Adipocyte (in vitro differentiated cells): ENCODE measurements at places on chromosomes 1 and 21.

- no peak for DNase-seq
These were observed 25.6 kb upstream of the WNT4 start for GRCh38 chr1:22168412-22168973.

GRCh38 chr1:22418933-22419382 lies 32.7 kb upstream of the ZBTB40 start:
- DNase-seq, result peak; percentile 42

DNA sequence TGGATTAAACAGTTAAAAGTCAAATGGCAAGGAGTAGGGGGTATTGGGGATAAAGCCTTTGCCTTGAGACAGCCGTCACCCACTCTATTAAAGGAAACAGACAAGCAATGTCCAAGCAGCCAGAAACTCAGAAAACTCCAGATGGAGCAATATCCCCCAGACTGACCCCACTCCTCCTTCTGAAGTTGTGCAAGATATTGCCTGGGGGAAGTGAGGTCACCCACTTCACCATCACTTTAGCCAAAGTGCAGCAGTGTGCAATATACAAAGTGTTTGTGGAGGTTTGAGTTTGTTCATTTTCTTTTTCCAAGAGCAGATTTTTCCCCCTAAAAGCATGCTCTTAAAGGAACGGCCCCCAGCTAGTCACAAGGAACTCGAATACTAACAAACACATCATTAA lies 125.1 kb downstream of the ETS2 start:
- peak; percentile 95 for DNase-seq

- no peak for DNase-seq
These were observed 12.2 kb downstream of the SCNN1D start for GRCh38 chr1:1292442-1292779.

DNA sequence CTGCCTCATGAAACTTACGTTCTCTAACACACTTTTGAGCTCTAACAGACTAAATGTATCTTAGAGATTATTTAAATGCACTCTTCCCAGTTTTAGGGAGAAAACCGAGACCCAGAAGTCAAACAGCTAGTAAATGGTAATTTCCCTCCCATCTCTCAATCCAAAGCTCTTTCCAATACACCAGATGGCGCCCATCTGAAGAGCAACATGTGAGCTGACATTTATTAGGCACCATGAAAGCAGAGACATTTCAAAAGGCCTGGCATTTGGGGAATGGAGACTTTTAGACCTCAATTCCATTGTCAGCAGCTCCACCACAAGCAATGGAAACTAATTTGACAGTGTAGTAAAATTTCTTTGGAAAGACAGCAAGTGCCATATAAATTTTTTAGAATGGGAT lies 191.4 kb downstream of the DAB1 start:
- no peak for DNase-seq

GRCh38 chr21:44065428-44065827 lies 41.8 kb upstream of the PWP2 start:
- no peak for DNase-seq

DNA sequence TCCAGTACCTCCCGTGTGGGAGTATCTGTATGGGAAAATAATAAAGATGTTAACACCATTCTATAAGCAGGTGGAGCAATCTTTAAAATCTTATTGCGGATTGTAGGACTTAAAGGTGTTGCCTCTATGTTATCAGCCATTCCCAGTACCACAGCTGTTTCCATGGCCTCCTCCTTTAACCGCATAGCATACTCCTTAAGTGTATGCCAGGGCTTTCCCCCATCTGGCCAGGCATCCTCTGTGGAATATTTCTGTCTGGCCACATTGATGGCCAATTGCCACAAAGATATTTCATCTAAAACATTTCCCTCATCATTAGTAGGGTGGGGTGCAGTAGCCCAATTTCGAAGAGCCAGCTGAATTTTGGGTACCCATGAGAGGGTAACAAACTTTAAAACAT lies 7.3 kb upstream of the STUM start:
- no peak for DNase-seq

DNA sequence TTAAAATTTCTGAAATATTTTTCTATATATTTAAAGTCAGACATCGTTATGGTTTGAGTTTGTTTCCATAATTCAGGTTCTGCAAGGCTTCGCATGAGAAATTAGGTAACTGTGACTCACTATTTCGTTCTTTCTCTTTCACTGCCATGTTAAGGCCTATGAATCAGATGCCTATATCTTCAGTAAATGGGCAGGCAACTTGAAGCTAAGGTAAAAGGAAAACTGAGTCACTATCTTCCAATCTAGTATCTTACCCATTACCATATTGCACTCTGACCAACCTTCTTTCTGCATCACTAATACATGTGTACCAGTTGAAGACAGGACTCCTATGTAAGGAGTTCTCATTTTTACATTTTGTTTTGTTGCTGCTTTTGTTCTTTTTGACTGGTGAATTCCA lies 37.8 kb downstream of the PYHIN1 start:
- DNase-seq, result no peak

- no peak for DNase-seq
These were observed 23.1 kb upstream of the DYNLT5 start for GRCh38 chr1:66729119-66729518.

- DNase-seq, result peak; percentile 58
These were observed 247.6 kb downstream of the TGFB2 start for GRCh38 chr1:218592688-218593087.

GRCh38 chr1:163875200-163875926 lies 553.6 kb downstream of the NUF2 start:
- DNase-seq, result peak; percentile 98

DNA sequence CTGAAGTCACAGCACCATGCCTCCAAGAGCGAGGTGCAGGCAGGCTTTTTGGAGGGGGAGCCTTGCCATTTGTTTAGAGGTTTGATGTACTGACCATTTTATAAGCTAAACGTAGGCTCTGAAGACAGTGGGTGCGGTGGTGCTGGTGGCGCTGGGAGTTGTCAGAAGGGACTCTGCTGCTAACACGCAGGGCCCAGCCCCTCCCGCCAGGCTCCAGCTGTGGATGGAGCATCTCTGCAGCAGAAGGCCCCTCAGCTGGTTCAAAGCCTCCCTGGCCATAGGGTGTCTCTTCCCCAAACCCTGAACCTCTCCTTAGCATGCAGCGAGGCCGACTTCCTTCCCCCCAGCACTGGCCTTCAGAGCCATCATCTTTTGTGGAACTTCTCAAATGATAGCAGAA lies 105.3 kb downstream of the AJAP1 start:
- DNase-seq, result no peak

DNA sequence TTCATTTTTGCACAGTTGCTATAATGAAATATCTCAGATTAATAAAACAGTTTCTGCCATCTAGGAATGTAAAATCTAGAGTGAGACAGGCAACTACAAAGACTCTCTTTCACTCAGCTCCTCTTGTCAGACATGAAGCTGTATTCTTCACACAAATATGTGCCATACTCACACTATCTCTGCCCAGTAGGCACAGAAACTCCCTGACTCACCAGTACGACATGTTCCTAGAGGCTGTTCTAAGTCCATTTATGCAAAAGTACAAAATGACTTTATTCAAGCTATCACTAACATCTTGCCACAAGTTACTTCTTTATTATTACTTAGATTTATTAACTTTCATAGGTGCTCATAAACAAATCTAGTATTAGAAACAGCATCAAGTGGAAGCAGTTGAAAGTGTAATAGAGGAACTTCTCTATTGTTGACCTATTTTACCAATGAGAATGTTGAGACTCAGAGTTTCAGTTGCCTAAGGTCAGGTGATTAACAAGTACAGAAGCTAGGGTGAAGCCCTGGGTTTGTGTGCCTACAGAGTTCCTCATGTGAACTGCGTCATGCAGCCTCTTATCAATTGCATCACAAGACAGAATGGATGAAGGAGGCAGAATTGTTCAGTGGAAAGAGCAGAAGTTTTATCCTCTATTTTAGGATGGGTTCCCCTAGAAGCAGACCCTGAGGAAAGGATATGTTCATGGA lies 98.9 kb downstream of the RGS2 start:
- peak; percentile 60 for DNase-seq

GRCh38 chr1:214708321-214708955 lies 105.4 kb downstream of the CENPF start:
- no peak for DNase-seq

GRCh38 chr21:39666026-39666425 lies 53.3 kb downstream of the B3GALT5 start:
- no peak for DNase-seq

GRCh38 chr1:183804916-183805841 lies at the start of gene RGL1:
RGL1 (plus strand) TSS chr1:183805120; CDS start chr1:183805298, 178 bp downstream.
- DNase-seq, result peak; percentile 94

- no peak for DNase-seq
These were observed 3.7 kb upstream of the SLC19A1 start for GRCh38 chr21:45545691-45546531.

- DNase-seq, result no peak
These were observed 62.6 kb downstream of the VPS26C start for GRCh38 chr21:37204580-37204979.

- DNase-seq, result no peak
These were observed 209.7 kb downstream of the SETD4 start for GRCh38 chr21:35850542-35851103.

DNA sequence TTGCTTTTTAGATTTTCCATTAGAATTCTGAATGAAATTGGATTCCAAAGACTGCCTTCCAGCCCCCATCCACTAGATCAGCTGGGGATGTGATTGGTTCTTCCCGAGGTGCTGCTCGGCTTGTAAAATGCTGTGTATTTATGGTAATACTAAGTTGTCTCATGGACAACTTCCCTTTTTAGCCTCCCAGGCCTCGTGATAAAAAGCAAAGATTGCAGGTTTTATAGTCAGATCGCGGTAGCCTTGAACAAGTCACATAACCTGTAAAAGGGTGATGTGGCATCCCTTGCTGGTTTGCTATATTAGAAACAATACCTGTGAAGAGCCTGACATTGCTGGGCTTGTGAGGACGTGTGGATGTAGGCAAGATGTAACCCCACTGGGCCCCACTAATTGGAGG lies 10.4 kb downstream of the MUL1 start:
- no peak for DNase-seq

- DNase-seq, result no peak
These were observed 141.4 kb upstream of the RAB4A start for GRCh38 chr1:229129301-229130027.

DNA sequence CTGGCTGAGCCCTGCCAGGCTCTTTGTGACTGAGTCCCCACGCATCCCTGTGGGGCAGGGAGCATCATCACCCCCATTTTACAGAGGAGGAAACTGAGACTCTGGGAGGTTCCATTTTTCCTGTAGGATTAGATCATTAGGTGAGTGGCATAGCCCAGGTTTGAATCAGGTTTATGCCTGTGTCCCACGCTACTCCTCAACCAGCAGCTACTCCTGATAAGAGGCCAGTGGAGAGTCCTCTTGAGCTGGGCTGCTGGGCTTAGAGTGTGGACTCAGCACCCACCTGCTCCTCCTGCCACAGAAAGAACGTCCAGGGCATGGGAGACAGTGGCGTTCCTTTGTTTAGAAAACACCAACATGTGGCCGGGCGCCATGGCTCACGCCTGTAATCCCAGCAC lies 30.7 kb downstream of the TNFRSF1B start:
- DNase-seq, result no peak

- DNase-seq, result no peak
These were observed 2.2 kb upstream of the FBLIM1 start for GRCh38 chr1:15756143-15757015.

- peak; percentile 72 for DNase-seq
These were observed 821 bp downstream of the PHC2 start for GRCh38 chr1:33429856-33430691.

DNA sequence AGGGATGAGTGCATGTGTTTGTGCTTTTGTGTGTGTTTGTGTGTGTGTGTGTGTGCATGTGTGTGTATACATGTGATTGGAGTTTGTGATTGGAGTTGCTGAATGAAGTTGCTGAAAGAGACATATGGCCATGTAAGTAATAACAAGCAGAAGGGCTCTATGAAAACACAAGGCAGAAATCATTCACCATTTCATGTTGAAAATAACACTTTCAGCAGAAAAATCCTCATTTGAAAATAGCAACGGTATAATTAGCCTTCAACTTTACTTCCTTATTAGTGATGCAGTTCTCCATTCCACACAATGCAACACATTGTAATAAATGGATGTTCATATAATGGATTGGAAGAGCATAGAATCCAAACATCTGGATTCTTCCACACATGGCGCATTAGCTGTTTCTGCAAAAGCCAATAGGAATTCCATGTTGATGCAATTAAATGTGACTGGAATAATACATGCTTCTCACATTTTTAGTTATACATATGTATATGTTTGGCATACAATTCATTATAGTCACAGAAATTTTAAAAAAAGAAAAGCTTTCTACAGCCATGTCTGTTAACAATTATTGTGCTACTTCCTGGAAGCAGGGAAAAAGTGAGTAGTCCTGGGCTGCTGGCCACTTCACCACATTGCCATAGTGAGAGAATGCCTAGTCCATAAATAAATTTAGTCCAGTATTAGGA lies 538.0 kb downstream of the LTN1 start:
- peak; percentile 48 for DNase-seq

DNA sequence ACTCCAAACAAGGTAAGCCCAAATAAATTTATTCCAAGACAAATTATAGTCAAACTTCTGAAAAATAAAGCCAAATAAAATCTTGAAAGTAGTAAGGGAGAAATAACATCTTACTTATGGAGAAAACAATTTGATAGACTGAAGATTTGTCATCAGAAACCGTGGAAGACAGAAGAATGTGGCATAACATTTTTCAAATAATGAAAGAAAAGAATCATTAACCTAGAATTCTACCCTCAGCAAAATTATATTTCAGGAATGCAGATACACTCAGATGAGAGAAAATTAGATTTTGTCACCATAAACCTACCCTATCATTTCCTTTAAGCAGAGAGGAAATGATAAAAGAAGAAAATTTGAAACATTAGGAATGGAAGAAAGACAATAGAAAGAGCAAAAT lies 27.3 kb upstream of the PADI1 start:
- DNase-seq, result no peak
